IPS-NIHi11 (cell line): ENCODE measurements at places on chromosomes 6 and 20.

- DNase-seq: no peak
Observed at GRCh38 chr6:44407951-44408670, 20.6 kb downstream of the CDC5L start.

- DNase-seq: no peak
Observed at GRCh38 chr20:52941808-52942207, 30.4 kb upstream of the TSHZ2 start.

- DNase-seq: no peak
Observed at GRCh38 chr20:10402938-10403608, 30.9 kb downstream of the MKKS start.

- DNase-seq: no peak
Observed at GRCh38 chr20:49635166-49635565, 67.2 kb upstream of the PTGIS start.

GRCh38 chr6:143836150-143836549 lies 7.0 kb upstream of the LTV1 start:
- DNase-seq: no peak

- no peak for DNase-seq
Observed at GRCh38 chr6:24761851-24762250, 12.9 kb upstream of the GMNN start.
